ENCODE measurements at places on chromosomes 4 and X.
A peak's percentile ranks its signal among the peaks of the same experiment; 100 is the strongest.

DNA sequence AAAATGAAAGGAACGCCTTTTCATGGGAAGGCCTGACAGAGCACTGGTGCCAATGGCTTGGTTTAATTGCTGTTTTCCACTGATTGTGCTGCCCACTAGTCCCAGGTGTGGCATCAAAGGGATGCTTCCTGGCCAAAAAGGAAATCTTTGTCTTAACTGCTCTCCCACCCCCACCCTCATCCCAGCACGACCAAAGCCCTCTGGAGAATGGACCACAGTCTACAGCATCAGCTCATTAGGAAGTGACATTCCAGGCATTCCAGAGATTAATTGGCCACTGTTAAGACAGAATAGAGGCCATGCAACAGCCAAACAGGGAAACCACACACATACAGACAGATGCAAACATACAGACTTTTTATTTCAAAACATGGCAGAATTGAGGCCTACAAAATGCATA lies 143.2 kb downstream of the LHFPL1 start:
- DNase-seq = no peak

- no peak for DNase-seq
These were observed 99.8 kb upstream of the TEX13D start for GRCh38 chrX:124232523-124233201.

DNA sequence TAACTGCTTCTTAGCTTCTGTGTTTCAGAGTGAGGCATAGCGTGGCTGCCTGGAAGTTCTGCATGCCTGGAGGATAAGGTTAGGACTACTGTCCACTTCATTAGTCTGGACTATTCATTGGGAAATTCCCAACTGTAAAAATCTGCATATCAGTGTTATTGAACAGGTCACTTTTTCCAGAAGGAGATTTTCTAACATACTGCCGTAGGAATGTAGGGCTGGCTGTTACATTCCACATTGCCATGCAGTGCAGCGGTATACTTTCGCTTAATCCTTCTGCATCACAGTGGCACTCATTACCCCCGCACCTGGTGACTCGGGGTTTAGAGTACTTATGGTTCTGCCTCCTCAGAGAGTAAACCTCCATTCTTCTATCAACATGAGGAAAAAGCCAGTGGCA lies 104.6 kb downstream of the NPFFR2 start:
- DNase-seq = no peak

- DNase-seq = no peak
These were observed 17.6 kb upstream of the GK start for GRCh38 chrX:30635630-30636029.

- DNase-seq = no peak
These were observed 27.8 kb downstream of the FRYL start for GRCh38 chr4:48752246-48752645.

DNA sequence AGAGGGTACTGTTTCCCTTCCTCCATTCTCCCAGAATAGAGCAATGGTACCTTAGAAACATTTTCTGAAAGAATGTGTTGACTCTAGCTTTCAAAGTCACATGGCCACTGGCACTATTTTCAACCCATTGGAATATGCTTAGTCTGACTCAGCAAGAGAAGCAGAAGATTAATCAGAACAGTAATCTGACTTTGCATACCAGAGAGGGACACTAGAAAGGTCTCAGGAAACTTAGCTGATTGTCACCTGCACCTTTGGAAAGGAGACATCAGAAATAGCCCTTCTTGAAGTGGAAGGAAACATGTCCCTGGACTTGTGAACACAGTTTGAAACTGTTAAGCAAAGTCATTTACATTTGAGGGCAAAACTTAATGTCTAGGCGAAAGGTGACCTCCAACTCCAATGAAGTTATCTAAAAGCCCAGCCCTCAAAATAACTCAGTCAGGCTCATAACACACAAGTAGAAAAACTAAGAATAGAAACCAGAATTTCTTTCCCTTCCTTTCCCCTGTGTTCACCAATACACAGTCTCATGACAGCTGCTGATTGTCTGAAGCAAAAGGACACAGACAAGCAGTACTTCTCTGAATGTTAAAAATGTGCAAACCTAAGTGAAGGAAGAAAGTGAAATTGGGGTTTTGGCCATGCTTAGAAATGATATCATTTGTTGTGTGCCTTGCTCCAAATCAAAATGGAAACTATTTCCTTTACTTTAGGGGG lies 270.8 kb downstream of the GRIA3 start:
- DNase-seq = no peak

GRCh38 chr4:16082041-16082425 lies 1.8 kb downstream of the PROM1 start:
- no peak for DNase-seq

DNA sequence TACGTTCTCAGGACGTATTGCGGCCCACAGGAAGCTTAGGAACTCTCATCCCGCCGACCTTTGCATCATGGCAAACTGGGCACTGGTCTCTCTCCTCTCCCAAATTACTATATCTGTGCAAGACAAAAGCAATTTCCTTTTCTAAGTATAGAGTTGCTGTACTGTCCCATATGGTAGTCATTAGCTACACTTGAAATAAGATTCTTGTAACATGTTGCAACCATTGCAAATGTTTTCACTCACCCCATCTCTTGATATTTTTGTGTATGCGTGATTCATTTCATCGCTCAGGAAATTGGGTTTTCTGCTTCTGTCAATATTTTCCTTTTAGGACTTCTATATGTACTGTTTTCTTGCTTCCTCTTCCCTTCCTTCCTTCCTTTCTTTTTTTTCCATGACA lies 15.7 kb downstream of the ARMCX6 start:
- DNase-seq = no peak

DNA sequence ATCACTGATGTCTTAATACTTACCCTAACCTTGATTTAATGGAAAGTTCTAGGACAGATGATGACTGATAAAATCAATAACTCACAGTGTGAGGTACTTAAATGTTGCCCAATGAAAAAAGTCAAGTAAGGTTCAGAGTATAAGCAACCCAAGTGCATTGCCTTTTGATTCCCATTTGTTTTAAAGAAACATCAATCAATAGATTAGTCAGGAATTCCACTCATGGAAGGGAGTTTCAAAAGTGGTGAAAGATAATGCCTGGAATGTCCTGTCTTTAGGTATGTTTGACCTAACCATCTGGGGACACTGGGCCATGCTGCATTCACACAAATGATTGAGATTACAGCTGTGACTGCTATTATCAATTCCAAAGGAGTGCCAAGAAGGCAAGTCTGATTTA lies 259.7 kb downstream of the PPARGC1A start:
- no peak for DNase-seq

- no peak for DNase-seq
These were observed 25.6 kb upstream of the C4orf50 start for GRCh38 chr4:6043843-6044242.

- peak; percentile 8 for DNase-seq
These were observed 650.2 kb upstream of the DIPK2B start for GRCh38 chrX:45850775-45851433.

DNA sequence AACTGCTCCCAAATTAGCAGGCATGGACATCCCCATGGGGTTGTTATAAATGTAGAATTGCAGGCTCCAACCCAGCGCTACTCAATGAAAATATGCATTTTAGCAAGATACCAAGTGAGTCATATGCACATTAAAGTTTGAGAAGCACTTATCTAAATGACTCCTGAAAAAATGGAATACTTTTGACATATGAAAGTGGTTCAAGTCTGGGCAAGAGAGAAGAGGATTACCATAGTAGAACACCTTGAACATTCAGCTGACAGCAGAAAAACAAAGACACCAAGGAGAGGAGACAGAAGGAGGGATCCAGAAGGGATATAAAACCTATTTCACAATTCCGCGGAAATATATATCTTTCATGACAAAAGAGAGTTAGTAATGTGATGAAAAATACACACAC lies 63.2 kb upstream of the CT83 start:
- no peak for DNase-seq

- no peak for DNase-seq
These were observed 577.7 kb upstream of the GALNTL6 start for GRCh38 chr4:171235521-171235920.

DNA sequence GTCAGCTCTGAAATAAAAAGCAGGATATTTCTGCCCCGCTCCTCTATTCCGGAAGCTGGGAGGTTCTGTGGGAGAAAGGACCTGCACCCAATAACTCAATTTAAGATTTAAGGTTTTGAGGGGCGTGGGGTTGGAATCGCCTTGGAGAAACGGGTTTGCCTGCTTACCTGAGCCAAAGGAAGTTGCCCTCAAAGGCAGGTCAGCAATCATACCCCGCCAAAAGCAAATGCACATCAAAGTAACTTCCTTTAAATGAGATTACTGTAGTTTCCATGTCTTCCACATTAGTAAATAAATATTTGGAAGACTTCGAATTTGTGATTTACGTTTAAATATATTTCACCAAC lies 978 bp upstream of the HS3ST1 start:
- no peak for DNase-seq

GRCh38 chrX:4935846-4936245 lies 1222.4 kb upstream of the PRKX start:
- DNase-seq = no peak

DNA sequence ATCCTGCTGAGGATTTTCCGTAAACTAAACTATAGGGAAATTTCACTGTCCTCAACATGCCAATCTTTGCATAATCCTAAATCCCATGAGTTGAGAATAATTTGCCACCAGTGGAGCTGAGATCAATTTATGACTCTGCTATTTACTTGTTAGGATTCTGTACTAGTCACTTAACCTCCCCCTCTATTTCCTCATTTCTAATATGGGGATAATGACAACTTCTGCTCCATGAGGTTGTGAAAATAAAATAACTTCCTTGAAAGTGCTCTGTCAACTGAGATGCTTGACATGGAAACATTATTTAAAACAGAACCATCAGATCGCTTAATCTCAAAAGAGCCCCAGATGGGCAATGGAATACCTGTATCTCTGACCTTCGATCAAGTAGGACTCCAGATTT lies 2.6 kb upstream of the FGF16 start:
- DNase-seq = no peak

DNA sequence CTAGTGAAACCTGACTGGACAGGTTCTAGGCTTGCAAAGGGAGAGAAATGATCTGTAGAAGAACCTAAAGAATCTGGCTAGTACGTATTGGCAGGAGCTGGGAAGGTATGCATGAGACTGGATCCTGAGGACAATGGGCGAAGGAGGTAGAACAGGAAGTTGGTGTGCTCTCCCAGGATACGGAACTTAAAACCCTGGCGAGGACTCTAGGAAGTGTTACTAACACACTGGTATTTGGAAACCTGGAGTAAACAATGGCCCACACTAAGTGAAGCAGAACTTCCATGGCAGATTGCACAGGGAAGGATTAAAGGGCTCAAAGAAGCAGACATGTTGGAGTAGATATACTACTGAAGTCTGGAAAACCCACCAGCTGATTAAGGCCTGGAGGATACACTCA lies 9.1 kb downstream of the SYN1 start:
- DNase-seq = no peak

- no peak for DNase-seq
These were observed 1299.9 kb downstream of the C4orf33 start for GRCh38 chr4:130395871-130396270.

DNA sequence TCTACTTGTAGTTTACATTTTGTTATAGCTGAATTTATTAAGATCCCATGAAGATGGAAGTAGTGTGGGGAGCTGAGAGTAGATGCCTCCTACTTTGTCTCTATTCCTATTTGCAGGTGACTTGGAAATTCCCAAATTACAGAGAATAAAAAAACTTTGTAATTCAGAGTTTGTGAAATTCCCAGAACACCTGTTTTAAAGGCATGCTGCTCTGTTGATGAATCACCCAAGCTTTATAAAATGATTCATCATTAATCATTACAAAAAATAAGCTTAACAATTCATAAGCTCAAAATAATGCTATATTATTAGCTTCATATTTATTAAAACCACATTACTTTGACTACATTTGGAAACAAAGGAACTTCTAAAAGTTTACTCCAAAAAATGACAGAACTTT lies 856.3 kb downstream of the RPA4 start:
- no peak for DNase-seq

DNA sequence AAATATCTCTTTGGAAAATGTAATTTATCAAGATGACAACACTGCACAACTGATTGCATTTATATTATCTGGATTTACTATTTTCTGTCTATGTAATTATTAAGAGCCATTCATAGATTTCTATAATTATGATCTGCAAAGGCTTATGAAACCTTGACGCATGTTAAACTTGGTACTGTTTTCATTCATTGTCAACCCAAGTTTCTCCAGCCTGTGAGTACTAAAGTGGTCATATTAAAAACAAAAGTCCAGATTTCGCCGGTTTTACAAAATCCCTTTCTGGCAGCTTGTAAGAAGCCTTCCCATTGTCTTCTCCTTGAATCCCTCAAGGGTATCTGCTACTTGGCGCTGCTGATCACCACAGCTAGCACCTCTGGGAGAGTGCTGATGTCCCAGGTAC lies 19.7 kb upstream of the GRPR start:
- peak; percentile 14 for DNase-seq

DNA sequence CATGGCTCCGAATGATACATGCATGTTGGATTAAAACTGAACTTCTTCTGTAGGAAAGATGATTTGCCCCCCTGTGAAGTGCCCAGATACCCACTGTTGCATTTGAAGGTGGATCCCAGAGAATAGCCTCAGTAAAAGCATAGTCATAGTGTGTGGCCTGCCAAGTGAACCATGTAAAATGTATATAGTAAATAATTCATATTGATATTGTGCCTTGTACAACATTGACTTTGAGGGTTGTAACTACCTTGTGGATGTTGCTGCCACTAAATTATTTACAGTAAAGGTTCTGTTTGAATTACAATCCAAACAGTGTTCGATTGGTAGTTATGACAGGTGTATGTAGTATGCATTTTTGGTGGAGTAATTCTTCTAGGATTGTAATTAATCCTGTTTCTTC lies 19.2 kb downstream of the TMEM131L start:
- no peak for DNase-seq

GRCh38 chr4:25213347-25213979 lies 20.4 kb upstream of the PI4K2B start:
- no peak for DNase-seq

GRCh38 chr4:79820427-79820826 lies 252.6 kb downstream of the ANTXR2 start:
- DNase-seq = no peak

DNA sequence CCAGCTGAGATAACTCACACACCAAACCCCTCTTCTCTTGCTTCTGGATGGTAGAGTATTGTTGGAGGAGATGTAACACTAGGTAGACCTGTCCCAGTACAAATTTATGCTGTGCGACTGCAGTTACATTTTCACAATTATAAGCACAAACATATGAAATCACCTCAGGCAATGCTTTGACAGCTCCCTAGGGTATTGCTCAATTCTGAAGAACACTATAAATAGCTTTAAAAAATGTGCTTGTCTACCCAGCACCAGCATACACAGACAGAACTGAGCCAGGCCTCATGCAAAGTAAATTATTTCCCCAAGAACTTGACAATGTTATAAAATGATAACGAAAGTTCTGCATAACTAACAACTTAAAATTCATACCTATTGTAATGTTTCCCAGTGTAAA lies 1999.1 kb upstream of the ADGRL3 start:
- no peak for DNase-seq

- no peak for DNase-seq
These were observed 12.2 kb downstream of the PLS3 start for GRCh38 chrX:115573185-115573584.
